ENCODE measurements at places on chromosomes 2 and 18.

DNA sequence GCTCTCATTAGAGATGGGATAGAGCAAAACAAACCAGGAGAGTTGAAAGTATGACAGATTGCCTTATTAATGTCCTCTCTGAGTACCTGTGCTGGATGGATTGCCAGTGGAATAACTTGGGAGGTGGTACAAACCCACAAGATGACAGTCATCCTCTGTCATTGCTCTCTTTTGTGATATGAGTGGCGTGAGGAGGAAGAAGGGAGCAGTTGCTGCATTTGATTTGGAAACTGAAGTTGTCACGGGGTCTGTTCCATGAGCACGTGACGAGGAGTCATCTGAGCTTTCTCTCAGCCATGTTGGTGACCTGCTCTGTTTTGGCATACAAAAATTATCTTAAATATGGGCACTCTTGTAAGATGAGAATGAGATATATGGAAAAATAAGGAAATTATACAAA, 204.9 kb downstream of the FAM210A start:
- DNase-seq = no peak

DNA sequence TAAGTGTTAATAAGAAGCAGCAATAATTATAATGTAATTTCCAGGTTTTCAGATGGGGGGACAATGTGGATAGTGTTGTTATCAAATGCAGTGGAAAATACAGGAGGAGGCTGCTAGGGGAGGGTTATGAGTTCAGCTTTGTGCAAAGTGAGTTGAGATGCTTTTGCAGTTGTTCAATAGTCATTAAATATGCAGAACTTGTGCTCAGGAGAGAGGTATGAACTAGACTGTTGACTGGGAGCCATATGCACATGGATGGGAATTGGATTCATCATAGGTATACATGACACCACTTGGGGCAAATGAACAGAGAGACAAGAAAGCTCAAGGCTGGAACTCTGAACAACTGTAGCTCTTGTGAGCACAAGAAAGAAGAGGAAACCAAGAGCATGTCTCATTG, 182.1 kb upstream of the PID1 start:
- no peak for DNase-seq

DNA sequence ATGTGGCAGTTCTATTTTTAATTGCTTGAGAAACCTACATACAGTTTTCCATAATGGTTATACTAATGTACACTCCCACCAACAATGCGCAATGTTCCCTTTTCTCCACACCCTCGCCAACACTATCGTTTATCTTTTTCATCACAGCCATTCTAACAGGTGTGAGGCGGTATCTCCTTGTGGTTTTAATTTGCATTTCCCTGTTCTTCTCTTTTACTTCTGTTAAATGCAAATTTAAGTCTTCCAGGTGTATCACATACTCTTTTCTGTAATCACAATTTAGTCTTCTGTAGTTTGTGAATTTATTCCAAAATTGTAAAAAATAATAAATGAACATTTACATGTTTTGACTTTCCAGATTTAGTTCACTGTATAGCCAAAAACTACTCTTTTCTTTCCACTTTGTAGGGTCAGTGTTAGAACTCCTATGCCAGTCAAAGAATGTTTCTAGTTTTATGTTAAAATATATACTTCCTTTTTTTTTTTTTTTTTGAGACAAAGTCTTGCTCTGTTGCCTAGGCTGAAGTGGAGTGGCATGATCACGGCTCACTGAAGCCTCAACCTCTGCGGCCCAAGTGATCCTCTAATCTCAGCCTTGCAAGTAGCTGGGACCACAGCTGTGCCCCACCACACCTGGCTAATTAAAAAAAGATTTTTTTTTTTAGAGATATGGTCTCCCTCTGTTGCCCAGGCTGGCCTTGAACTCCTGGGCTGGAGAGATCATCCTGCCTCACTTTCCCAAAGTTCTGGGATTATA, 15.4 kb upstream of the ACYP2 start:
- no peak for DNase-seq

DNA sequence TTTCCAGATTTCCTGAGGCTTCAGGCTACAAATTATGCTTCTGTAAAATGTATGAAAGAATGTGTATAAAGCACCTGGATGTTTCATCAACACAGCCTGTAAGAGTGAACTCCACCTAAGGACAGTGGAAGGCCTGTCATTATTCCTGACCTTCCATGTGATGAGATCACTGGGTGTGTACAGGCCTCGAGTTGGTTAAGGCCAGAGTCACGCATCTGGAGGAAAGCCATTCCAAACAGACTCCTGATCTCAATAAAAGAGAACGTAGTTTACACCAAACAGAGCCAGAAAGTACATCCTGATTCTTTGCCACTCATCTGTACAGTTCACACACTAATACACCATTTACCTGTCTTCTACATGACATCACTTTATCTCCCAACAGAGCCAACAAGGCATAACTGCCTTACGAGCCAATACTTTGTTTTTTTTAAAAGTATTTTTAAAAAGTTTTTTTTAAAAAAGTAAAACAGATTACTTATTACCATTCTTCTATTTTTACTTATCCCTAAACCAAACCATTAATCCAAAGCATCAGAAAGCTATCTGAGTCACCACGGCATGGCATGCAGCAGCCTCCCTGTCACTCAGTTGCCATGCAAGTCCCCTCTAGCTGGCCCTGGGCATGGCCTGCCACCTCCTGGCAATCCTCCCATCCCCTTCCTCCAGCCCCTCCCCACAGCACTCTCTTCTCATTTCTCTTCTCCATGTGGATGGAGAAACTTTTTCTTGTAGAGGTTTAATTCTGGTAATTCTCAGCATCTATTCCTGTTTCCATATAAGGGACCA, 78.8 kb upstream of the TFCP2L1 start:
- DNase-seq = no peak

DNA sequence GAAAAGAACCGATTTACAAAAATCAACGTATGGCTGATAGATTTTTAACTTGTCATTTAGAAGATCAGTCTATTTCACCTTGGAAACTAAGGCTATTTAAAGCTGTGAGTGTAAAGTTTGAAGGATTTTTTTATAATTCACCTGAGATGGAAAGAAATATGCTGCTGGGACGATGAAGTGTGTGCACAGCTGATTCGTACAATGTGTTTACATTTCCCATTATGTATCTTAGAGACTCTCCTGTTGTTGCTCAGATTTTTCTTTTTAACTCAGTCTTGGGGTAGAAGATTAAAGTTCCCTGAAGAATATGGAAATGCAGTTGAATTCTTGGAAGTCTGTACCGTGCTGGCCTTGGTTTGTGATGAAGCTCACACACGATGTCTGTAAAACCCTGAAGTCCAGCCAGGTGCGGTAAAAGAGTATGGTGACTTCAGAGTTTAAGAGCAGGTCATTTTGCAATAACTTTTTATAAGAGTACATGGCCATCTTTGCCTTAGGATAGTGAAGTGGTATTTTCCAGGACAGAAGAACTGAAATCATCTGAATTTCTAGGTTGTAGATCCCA, 250.1 kb downstream of the PRKCE start:
- no peak for DNase-seq

- no peak for DNase-seq
Observed at GRCh38 chr18:44423814-44424644, 256.7 kb upstream of the SETBP1 start.

DNA sequence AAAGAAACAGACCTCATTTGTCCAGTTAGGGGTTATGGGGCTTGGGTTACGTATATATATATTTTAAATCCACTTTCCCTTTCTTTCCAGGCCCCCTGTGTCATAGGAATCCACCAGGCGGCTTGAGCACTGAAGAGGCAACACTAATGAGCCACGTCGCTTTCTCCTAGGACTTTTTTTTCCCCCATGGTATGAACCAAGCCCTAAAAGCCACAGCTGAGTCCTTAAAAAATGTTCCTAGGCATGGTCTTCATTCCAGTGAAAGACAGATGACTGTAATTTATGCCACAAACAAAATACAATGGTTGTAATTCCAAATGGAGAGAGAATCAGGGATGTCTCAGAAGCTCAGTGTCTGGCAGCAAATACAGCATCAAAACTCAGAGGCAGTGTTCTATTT, 146.8 kb downstream of the EPHA4 start:
- DNase-seq = no peak

GRCh38 chr2:24200799-24201198, 25.9 kb downstream of the FAM228A start:
- DNase-seq = no peak

DNA sequence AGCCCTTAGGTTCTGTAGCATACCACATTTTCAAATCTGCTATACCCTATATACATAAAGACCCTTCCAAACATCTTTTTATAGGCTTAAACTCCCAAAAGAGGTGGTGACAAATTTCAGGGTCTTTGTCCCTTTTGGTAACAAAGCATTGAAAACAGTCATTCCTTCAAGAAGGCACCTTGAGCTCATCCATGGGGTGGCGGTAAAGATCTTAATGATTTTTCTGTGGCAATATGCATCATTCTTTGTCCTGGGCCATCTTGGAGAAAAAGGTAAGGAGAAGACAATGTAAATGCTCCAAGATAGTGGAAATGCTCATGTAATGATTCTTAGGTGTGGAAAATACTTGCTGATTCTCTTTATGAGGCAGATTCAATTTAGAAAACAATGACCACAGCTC, 890.5 kb downstream of the CNTNAP5 start:
- no peak for DNase-seq

DNA sequence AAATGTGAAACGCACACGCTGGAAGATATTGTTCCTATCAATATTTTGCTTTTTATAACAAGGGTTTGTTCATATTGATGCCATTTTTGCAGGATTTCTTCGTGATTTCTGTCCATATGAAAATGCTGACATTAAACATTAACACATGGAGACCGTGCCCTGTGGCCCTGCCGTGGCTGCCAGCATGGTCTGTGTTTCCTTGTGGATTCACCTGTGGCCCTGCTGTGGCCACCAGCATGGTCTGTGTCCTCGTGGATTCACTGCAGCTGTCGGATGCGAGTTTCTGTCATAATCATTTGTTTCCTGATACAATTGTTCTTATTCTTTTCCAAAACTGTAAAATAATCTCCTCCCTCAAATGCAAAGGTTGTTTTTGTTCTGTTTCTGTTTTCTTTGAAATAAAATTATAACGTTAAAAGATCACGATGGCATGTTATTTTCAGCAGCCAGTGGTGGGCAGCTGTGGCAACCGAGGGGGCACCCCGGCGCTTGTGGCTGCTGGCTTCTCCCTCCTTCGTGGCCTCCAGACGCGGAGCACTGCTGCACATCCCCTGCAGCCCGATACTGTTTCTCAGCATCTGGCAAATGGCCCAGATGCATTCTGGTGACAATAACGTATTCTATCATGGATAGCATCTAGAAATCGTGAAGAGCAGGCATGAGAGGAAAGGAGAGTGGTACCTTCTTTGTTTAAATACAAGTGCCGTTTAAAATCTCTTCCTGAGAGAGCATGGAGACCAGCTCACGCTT, 143.5 kb downstream of the PTGR3 start:
- no peak for DNase-seq

DNA sequence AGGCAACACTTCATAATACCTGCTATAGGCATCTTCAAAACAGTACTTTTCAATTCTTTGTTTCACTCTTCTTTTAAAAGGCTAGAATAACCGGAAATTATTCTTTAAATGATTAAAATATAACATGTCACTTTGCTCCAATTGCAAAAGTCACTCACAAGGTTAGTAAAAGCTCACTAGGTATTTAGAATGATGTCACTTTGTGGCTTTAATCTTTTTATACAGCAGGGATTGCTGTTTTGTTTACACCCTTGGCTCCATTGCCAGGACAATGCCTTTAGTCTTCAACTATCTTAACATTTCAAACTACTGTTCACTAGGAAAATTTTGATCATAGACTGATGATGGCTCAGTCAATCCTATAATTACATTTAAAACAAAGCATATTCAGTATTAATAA, 157.1 kb downstream of the BAZ2B start:
- DNase-seq = no peak

DNA sequence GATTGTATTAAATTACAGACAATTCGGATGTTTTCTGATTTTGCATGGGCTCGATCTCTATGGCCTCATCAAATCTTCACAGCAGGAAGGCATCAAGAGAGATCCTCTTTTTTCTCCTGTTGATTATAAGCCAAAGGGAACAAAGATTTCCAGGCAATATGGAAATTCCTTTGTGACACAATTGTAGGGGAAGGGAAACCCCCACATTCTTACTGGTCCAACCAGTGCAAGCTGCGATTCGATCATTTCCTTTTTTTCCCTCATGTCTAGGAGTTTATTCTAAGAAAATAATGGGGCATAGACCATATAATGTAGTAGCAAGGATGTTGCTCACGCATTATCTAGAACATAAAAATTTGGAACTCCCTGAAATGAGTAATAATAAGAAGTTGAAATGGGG, 87.7 kb downstream of the LYPD6 start:
- DNase-seq = no peak

- no peak for DNase-seq
Observed at GRCh38 chr2:217960351-217960750, 42.4 kb downstream of the TNS1 start.

DNA sequence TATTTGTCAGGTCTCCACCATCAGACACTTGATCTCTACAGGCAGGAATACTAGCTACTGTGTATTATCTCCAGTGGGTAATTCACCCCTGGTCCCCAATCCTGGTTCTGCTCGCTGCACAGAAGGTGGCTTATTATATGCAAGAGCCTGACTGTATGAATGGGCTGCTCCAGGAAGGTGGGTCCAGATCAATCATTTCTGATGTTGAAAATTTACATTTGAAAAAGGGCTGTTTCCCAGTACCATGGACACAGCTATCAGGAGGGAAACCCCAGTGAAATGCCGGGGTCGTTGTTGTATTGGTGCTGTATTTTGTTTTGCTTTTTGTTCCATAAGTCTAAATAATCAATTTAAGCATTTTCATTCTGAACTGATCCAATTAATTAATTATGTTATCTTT, 367.6 kb downstream of the RND3 start:
- DNase-seq = no peak

DNA sequence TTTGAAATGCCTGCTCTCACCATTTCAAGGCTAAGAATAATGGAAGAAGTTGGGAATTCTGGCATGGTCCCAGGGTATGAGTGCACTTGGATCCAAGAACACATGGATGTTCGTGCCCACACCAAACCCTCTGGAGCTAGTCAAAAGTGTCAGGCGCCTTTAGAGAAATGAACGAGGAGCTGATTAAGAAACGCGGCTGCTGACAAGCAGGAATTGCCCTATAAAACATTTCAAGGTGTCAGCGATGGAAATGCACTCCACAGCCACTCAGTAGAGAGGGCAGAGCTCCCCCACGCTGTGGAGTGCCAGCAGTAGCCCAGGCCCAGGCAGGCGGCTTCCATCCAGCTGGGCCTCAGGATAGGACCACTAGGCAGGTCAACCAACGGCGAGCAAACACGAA, 213.7 kb downstream of the TTC32 start:
- DNase-seq = no peak

DNA sequence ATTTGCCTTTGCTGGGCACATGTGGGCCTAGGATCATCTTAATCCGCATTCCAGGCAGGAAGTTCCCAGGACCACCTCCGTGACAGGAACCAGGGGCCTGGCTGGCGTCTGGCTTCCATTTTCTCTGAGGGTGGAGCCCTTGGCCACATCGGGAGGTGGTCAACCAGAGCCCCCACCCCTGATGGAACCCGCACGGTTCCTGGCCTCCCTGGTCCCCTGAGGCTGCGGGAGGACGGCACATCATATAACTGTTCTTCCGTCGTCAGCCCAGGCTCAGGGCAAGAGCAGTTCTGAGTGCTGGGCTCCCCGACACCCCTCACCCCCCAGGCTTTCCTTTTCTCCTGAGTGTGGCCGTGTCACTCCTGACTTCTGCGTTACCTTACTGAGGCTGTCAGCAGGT, 13.5 kb downstream of the ESPNL start:
- no peak for DNase-seq

All from AG04449 (cell line).